Cardiac muscle cell (in vitro differentiated cells and primary cell): ENCODE measurements at places on chromosomes 6 and 20. TPM values are rescaled to one million over a fixed set of nuclear protein-coding genes. Genes with fewer than 3 reads are reported as not detected.

- DNase-seq: no peak
- no peak overlapping the region for H3K4me3 ChIP-seq
- H3K36me3 ChIP-seq: no peaks in the 10 kb centered on the region
Observed at GRCh38 chr6:30399390-30400058, 54.6 kb downstream of the RPP21 start.

DNA sequence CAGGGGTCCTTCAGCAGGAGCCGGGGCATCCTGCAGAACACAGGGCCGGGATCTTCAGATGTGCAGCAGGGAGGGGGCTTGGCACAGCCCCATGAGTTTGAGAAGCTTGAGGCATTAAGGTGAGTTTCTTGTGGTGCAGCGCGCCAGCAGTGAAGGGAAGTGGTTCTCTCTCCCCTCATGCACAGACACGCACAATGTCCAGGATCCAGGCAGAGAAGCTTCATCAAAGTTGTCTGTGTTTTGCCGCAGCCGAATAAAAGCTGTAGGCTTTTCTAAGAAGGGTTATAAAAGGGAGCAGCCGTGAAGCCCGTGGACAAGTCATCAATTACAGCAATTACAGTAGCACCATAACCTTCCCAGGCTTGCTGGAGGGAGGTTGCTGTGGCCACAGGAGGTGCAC lies 491.0 kb upstream of the CDH4 start:
- H3K27ac ChIP-seq: no peak overlapping the region
- DNase-seq: no peak
- no peaks in the 10 kb centered on the region for H3K36me3 ChIP-seq
- H3K4me1 ChIP-seq: no peaks in the 10 kb centered on the region

Gene REM1
- not detected in 2 replicates for total RNA-seq

DNA sequence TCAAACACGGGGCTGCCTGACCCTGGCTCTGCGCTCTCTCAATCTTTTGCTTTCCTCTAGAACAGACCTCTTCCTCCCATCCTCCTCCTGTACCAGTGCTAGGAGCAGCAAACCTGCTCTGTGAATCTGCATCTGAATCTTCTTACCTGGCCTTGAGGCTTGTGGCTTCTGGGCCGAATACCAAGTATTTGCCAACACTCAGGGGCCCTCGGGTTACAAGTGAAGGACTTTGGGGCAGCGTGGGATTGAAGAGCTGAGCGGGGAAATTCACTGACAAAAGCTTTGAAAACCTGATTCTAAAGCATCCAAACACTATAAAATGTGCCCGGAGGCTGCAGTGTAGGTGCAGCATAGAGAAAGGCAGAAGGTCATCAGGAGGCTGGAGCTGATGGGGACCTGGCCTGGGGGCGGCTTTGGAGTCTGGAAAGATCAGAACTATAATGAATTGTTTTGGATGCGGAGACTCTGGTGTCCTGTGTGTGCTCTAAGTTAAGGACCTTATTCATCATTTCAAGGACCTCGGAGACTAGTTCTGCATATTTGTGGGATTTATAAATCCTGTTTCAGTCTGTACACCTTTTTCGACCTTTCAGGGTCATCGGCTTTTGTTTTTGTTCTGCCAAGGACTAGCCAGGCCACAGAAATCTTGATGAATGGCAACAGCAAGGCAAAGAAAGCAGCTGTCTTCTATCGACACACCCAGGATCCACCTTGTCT lies 16.4 kb upstream of the IGF2R start:
- no peak for DNase-seq
- H3K4me1 ChIP-seq: no peaks in the 10 kb centered on the region
- no peaks in the 10 kb centered on the region for H3K27me3 ChIP-seq
- H3K27ac ChIP-seq: no peak overlapping the region
- H3K4me3 ChIP-seq: no peak overlapping the region
- H3K36me3 ChIP-seq: no peaks in the 10 kb centered on the region

DNA sequence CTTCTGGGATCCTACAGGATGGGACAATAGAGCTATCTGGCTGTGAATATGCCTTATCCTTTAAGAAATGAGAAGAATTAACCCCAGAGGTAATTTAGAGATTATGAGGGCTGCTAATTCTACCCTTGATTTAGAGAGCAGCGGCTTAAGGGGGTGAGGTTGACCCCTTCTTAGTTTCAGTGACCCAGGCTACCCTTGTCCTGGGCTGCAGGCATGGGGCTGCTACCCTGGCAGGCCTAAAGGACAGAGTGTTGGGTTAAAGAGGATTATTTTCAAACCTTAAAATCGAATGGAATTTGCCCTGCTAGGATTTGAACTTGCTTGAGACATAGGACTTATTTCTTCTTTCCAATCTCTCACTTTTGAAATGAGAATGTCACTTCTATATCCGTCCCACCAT lies 1343.4 kb downstream of the HACE1 start:
- H3K27ac ChIP-seq: no peak overlapping the region
- no peaks in the 10 kb centered on the region for H3K4me1 ChIP-seq
- H3K36me3 ChIP-seq: no peaks in the 10 kb centered on the region
- no peaks in the 10 kb centered on the region for H3K27me3 ChIP-seq
- no peak overlapping the region for H3K4me3 ChIP-seq

DNA sequence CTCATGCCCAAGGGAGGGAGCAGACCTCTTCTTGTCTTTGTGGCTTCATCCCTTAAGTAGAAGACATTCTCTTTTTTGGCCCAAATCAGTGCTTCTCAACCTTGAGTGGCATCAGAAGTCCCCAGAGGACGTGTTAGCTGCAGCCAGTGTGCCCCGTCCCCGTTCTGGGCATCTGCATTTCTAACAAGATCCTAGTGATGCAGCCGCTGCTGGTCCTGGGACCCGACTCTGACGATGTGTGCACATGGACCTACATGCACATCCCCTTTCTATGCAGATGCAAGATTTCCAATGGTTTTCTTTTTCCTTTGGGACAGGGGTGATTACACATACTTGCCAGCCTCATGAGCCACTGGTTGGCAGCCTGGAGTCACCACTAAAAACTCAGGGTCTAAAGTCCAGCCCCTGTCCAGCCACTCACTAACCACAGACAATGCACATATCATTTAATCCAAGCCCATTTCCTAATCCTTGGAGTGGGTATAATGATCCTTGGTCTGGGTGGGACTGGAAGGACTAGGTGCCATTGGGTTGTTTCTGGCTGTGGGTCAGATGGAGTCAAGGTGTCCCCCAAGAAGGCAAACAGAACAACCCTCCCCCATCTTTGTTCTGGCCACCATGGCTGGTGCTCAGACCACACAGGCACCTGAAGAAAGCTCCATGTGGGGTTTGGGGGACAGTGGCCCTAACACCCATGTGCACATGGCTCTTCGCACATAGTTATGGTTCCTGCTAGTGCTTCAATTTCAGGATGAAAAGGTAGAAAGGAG lies 6.4 kb downstream of the ACSS1 start:
- no peaks in the 10 kb centered on the region for H3K4me1 ChIP-seq
- H3K4me3 ChIP-seq: no peak overlapping the region
- DNase-seq: no peak
- H3K27me3 ChIP-seq: peaks cover 76% of the 10 kb centered on the region

GRCh38 chr6:45571159-45571558 lies 193.4 kb upstream of the SUPT3H start:
- peaks cover 4% of the 10 kb centered on the region for H3K4me1 ChIP-seq
- H3K27me3 ChIP-seq: no peaks in the 10 kb centered on the region
- no peaks in the 10 kb centered on the region for H3K36me3 ChIP-seq
- H3K27ac ChIP-seq: no peak overlapping the region
- no peak for DNase-seq
- no peak overlapping the region for H3K4me3 ChIP-seq

GRCh38 chr6:125102411-125102810 lies 51.2 kb upstream of the TPD52L1 start:
- no peak for DNase-seq
- no peaks in the 10 kb centered on the region for H3K27me3 ChIP-seq
- peaks cover 16% of the 10 kb centered on the region for H3K4me1 ChIP-seq
- no peaks in the 10 kb centered on the region for H3K36me3 ChIP-seq
- H3K27ac ChIP-seq: peak overlapping the region; percentile 3
- no peak overlapping the region for H3K4me3 ChIP-seq

Gene SRF
- 72.1 and 76.8 TPM in 2 replicates for total RNA-seq

GRCh38 chr6:170463101-170463721 lies 89.9 kb downstream of the PSMB1 start:
- H3K27me3 ChIP-seq: no peaks in the 10 kb centered on the region
- no peak for DNase-seq
- peak overlapping the region; percentile 96 for H3K27ac ChIP-seq
- no peaks in the 10 kb centered on the region for H3K36me3 ChIP-seq

GRCh38 chr6:113758826-113759574 lies 98.1 kb upstream of the MARCKS start:
- H3K27ac ChIP-seq: no peak overlapping the region
- no peaks in the 10 kb centered on the region for H3K4me1 ChIP-seq
- H3K4me3 ChIP-seq: no peak overlapping the region
- H3K27me3 ChIP-seq: peaks cover 88% of the 10 kb centered on the region
- DNase-seq: peak; percentile 31
- no peaks in the 10 kb centered on the region for H3K36me3 ChIP-seq

- no peak overlapping the region for H3K27ac ChIP-seq
- no peaks in the 10 kb centered on the region for H3K27me3 ChIP-seq
- no peaks in the 10 kb centered on the region for H3K36me3 ChIP-seq
- no peak overlapping the region for H3K4me3 ChIP-seq
Observed at GRCh38 chr20:52193133-52193532, 1.6 kb upstream of the ZFP64 start.

- no peak for DNase-seq
- H3K27ac ChIP-seq: no peak overlapping the region
- H3K27me3 ChIP-seq: peaks cover 3% of the 10 kb centered on the region
- H3K36me3 ChIP-seq: no peaks in the 10 kb centered on the region
- no peak overlapping the region for H3K4me3 ChIP-seq
Observed at GRCh38 chr6:41228616-41229015, 467 bp downstream of the TREML4 start.

Gene SFTA2
- not detected in 2 replicates for total RNA-seq

Gene SIRPB2
- not detected in 2 replicates for total RNA-seq

DNA sequence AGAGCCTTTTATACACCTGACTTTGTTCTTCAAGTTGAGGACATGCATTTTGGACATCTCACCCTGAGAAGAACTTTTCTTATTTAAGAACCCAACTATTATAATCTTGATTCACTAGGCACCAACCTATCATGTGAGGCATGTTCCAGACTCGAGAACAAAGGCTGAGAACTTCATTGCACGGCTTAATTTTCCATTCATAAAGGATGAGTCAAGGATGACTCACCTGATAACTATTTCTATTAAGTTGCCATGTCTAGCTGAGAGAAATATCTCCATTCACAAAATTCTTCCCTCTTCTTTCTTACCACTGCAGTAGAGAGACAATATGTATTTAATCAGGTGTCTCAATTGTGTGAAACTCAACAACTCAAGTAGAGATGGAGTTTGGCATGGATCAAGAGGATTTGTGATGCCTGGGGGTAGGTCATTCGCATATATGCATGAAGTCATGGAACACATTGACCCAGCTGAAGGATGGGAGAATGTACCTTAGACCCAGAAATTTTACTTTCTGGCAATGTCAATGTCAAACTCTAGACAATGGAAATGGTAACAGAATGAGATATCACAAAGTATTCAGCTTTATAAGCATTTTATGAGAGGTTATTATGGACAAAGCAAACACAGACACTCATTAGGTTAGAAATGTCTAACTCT lies 208.7 kb upstream of the PRND start:
- no peak overlapping the region for H3K27ac ChIP-seq
- H3K36me3 ChIP-seq: no peaks in the 10 kb centered on the region
- peak; percentile 90 for DNase-seq
- H3K4me1 ChIP-seq: no peaks in the 10 kb centered on the region
- no peak overlapping the region for H3K4me3 ChIP-seq
- H3K27me3 ChIP-seq: no peaks in the 10 kb centered on the region

Gene UBD
- total RNA-seq: not detected in 2 replicates

- DNase-seq: no peak
- H3K4me3 ChIP-seq: no peak overlapping the region
- H3K4me1 ChIP-seq: no peaks in the 10 kb centered on the region
- H3K27ac ChIP-seq: no peak overlapping the region
- H3K27me3 ChIP-seq: no peaks in the 10 kb centered on the region
Observed at GRCh38 chr6:90458353-90459224, 128.3 kb downstream of the MAP3K7 start.

DNA sequence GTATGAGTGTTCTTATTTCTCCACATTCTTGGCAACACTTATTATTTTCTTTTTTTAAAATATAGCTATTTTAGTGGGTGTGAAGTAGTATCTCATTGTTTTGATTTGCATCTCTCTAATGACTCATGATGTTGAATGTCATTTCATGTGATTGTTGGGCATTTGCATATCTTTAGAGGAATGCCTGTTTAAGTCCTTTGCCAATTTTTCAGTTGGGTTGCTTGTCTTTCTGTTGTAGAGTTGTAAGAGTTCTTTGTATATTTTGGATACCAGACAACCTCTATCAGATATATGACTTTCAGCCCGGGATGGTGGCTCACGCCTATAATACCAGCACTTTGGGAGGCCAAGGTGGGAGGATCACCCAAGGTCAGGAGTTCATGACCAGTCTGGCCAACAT lies 5.1 kb upstream of the POPDC3 start:
- H3K4me1 ChIP-seq: peaks cover 54% of the 10 kb centered on the region
- no peak for DNase-seq
- no peak overlapping the region for H3K4me3 ChIP-seq
- H3K27ac ChIP-seq: no peak overlapping the region
- H3K36me3 ChIP-seq: no peaks in the 10 kb centered on the region
- H3K27me3 ChIP-seq: no peaks in the 10 kb centered on the region

Gene SOBP
- 24.0 and 30.8 TPM in 2 replicates for total RNA-seq

Gene C6orf120
- 53.0 and 58.4 TPM in 2 replicates for total RNA-seq

Gene KCNG1
- 72.0 and 129 TPM in 2 replicates for total RNA-seq

Gene EPPIN
- total RNA-seq: not detected in 2 replicates

DNA sequence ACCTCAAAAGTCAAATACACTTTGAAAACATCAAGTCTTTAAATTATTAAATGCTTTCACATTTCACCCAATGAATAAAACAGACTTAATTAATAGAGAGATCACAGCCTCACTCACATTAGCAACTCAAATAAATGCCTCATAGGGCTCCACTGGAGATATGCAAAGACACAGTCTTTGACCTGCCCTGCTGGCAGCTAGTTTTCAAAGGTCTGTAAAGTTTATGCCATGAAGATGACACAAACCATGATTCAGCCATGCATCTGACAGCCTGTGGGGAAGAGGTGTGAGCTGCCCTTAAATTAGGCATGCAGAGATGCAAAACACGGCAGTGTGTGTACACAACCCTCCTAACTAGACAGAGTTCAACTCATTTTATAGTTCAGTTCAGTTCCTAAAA lies 83.6 kb downstream of the PAK5 start:
- no peak overlapping the region for H3K4me3 ChIP-seq
- no peak overlapping the region for H3K27ac ChIP-seq
- no peaks in the 10 kb centered on the region for H3K27me3 ChIP-seq
- no peaks in the 10 kb centered on the region for H3K4me1 ChIP-seq
- H3K36me3 ChIP-seq: no peaks in the 10 kb centered on the region

GRCh38 chr6:108559884-108560462 lies 744 bp upstream of the FOXO3 start:
- H3K27ac ChIP-seq: peak overlapping the region; percentile 85
- H3K27me3 ChIP-seq: peaks cover 28% of the 10 kb centered on the region
- H3K4me3 ChIP-seq: peak overlapping the region; percentile 77
- peaks cover 11% of the 10 kb centered on the region for H3K4me1 ChIP-seq
- no peaks in the 10 kb centered on the region for H3K36me3 ChIP-seq
